ENCODE measurements at places on chromosomes 4 and X. TPM values are rescaled to one million over a fixed set of nuclear protein-coding genes. Genes with fewer than 3 reads are reported as not detected.

Gene RBMXL3
- polyA plus RNA-seq: not detected

Gene ABLIM2
- 5.6 TPM for polyA plus RNA-seq

Gene GRPR
- polyA plus RNA-seq: 0.20 TPM

Gene MAGEA12
- not detected for polyA plus RNA-seq

Gene ITIH6
- 0.05 TPM for polyA plus RNA-seq

- no peak for DNase-seq
Measured at GRCh38 chrX:151563449-151563848, at the start of gene PASD1. Gene PASD1 (plus strand): TSS chrX:151563675. CDS start chrX:151601554, 37,879 bp downstream.

DNA sequence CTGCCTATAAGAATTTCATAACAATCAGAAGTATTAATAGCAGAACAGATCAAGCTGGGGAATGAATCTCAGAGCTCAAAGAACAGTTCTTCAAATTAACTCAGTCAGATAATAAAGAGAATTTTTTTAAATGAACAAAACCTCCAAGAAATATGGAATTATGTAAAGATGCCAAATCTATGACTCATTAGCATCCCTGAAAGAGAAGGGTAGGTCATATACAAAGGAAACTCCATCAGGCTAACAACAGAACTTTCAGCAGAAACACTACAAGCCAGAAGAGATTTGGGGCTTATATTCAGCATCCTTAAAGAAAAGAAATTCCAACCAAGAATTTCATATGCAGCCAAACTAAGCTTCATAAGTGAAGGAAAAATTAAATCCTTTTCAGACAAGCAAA is 28.6 kb downstream of the CBR4 start:
- DNase-seq: no peak

GRCh38 chr4:98728433-98728832 is 70.0 kb upstream of the TSPAN5 start:
- DNase-seq: no peak

DNA sequence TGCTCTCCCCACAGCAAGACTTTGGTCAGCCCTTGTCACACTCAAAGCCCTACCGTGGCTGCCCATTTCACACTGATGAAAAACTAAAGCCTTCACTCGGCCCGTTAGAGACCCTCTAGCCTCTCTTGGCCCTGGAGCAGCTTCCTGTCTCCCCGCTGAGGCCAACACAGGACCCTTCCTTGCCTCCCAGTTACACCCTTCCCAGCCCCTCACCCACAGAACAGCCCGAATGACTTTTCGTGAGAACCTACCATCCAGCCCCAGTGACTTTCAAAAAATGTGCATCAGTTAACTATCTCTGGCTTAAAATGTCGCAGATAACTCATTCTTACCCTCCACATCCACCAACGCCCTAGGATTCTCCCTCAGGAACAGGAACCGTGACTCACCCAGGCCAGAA is 756 bp upstream of the TAF9B start:
- DNase-seq: no peak

GRCh38 chrX:63761639-63762038 is 23.4 kb downstream of the ARHGEF9 start:
- no peak for DNase-seq

DNA sequence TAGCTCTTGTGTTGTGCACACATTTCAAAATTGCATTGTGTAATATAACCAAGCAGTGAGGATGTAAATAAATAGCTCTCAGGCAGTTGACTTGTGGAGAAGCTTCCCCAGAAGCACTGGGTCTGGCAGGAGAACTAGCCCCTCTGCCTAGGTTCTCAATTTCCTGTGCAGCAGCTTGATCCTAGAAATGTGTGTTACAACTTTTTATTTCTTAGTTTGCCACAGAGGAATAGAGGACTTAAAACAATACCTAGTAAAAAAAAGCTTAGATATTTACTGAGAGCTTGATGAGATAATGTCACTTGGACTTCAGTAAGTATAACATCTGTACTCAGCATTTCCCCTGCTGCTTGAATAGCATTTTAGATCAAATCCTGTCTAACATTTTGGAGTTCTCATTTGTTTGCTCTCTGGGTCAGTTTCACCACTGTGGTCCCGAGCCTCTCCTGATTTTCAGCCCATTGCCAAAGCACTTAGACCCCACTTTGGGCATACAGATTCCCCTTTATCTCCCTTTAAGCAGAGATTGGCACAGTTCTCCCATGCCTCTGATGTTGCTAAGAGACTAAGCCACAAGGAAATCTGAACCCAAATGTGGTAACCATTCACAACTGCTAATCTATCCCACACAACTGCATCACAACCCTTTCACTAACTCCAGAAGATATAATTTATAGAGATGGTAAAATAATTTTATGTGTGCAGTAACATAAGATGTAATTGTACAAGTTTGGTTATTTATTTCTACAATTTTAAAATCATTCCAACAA is 98.2 kb upstream of the NRK start:
- DNase-seq: no peak

DNA sequence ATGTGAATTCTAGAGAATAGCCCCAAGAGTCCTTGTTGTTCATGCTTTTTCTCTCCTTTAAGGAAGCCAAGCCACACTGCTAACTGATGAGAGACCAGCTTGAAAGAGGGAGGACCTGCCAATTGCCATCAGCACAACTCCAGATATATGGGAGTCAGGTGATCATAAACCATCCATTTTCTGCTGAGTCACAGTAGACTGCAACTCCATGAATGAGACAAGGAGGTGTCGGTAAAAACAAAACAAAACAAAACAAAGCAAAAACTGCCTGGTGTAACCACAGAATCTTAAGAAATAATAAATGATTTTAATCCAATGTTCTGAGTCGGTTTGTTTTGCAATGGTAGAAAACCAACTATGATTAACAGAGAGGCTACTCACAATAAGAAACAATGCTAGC is 837.3 kb downstream of the PCDH7 start:
- DNase-seq: no peak

DNA sequence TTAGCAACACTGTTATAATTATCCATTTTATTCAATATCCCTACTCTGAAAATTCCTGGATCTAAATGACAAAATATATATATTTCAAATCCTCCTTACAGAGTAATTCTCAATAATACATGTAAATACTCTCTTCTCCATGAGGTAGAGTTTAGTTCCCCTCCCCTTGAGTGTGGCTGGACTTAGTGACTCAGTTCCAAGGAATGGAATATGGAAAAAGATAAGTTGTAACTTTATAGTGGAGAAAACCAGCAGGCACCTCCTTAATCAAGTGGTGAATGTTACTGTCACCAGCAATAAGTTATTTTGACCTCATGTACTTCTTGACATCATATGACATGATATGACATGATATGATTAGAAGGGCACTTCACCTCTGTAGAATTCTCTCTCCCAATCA is 302.0 kb downstream of the RAB28 start:
- DNase-seq: no peak

DNA sequence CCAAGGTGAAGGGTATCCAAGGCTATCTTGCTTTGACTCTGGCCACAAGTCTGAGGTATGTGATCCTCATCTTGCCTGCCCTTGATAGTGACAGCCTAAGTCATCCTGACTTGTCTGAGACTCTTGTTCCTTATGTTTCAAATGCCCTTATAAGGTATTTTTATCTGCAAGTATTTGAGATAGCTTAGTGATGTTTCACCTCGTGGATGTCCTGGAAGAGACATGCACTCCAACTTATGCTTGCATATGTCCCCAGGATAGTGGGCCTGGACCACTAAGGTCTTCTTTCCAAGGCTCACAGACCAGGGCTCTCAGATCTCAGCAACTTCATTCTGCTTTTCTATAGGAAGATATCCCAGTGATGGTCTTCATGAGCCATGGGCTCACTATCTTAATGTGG is 120.5 kb upstream of the WDR1 start:
- no peak for DNase-seq

DNA sequence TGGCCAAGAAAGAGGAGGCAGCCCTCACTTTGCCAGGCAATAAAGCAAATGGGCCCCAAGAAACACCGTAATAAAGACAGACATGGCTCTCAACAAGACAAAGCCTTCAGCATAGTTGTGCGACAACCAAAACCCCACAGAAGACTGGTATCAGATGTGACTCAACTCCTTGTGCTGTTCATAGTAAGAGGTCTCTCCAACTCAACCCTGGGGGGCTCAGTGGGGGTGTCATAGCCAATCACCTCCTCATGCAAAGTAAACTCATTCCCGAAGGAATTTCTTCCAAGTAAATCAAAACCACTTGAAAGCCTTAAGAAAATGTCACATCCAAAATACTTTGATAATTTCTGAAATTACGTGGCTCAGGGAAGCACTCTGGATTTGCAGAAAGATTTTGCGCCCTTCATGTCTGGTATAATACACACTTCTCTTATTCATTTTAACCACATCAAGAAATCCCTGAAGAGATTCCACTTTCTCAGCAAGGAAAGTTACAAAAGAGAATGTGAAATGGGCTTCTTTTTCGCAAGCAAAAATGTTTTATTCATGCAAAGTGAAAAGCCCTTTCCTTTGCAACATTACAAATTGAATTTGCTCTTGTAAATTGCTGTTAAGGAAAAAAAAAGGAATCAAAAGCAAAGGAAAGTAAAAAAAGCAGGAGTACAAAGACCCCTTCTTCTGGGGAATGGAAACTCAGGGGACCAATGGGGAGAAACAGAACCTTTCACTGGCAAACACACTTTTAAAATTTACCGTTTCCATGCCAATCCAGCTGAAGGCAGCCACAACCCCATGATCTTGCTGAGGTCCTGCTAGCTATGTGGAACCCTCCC is 137.4 kb downstream of the NSUN7 start:
- no peak for DNase-seq

DNA sequence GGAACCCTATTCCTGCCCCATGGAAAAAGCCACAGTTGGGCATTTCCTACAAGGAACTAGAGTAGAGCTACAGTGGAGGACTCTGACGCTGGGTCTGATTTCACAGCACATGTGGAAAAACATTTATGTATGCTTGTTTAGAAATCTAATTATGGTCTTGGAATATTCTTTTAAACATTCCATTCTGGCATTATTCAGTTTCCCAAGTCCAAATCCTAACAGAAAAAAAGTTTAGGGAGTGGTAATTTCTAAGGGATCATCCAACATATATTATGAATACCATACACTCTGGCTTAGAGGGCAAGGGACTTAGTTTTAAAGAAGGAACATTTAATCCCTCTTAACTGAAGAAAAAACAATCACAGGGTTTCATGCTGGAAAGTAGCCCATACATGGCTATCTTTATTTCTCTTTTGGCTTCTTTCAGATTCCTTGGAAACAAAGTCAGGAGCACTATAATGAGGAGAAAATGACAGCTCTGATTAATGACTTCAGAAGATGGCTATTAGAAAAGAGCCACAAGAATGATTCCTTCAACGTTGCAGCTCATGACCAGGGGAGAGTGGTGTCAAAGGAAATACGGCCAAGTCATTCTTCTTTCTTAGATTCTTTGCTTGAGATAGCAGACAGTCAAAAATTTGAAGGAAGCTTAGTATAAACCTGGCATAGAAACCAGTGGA is 56.1 kb downstream of the CNGA2 start:
- DNase-seq: no peak

- no peak for DNase-seq
Measured at GRCh38 chrX:66074920-66075879, 35.3 kb upstream of the VSIG4 start.

- DNase-seq: no peak
Measured at GRCh38 chr4:95129031-95129430, 371.3 kb downstream of the BMPR1B start.

- DNase-seq: no peak
Measured at GRCh38 chr4:96952610-96953009, 1112.7 kb downstream of the PDHA2 start.

- DNase-seq: no peak
Measured at GRCh38 chr4:175540151-175540550, 271.9 kb downstream of the GPM6A start.

DNA sequence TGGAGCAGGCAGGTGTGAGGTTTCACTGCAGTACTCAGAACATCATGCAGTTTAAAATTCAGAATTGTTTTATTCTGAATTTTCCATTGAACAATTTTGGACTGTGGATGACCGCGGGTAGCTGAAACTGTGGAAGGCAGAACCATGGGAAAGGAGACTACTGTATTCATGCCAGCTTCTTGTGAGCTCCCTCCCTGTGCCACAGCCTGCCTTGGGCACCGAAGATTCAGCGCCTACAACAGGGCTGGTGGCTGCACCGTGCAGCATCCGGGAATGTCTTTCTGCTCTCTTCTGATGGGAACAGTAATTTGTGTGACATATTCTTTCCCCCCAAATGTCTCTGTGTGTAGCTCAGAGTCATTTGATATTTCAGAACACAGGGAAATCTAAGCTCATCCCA is 118.5 kb upstream of the NKX1-1 start:
- DNase-seq: no peak

DNA sequence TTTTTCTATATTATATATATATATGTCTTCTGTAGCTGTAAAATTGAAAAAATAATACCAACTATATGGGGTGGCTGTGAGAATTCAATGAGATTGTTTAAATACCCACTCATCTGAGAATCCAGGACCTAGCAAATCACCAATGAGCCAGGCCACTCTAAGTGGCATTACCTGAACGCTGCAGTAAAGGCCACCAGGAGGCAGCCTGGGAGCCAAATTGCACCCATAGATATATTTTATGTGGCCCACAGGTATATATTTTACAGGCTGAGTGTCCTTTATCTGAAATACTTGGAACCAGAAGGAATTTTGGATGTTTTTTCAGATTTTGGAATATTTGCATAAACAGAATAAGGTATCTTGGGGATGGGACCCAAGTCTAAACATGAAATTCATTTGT is 58.2 kb upstream of the C4orf50 start:
- DNase-seq: no peak

DNA sequence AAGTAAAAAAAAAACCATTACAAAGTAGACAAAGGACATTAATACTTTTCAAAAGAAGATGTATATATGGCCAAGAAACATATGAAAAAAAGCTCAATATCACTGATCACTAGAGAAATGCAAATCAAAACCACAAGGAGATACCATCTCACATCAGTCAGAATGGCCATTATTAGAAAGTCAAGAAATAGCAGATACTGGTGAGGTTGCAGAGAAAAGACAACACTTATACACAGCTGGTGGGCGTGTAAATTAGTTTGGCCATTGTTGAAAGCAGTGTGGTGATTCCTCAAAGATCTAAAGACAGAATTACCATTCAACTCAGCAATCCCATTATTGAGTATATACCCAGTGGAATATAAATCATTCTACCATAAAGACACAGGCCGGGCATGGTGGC is 39.3 kb downstream of the TASL start:
- no peak for DNase-seq

GRCh38 chr4:174592985-174593335 is 70.7 kb upstream of the HPGD start:
- no peak for DNase-seq

DNA sequence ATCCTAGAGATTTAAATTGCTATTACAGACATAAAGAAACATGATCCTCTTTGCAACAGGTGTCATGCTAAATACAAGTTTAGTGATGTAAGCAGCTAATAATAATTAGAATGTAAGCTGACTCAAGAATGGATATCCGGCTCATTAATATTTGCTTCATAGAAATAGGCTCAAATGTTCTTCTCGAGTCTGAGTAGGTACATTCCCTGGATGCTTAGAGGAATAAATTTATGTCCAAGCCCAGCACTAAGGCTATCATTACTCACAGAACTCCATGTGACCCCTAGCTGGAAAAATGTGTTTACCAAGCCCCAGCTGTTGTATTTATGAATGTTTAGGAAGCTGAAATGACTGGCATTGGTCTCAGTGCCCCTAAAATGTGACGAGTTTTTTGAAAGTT is 87.6 kb upstream of the TSPAN7 start:
- DNase-seq: no peak

All from renal cortex interstitium (tissue), 15 donors.